ENCODE measurements at places on chromosomes 7 and 10.

- no peak for DNase-seq
Measured at GRCh38 chr7:68544851-68545250, 1053.4 kb upstream of the AUTS2 start.

GRCh38 chr10:98446151-98446660 is 529 bp downstream of the HPS1 start:
- DNase-seq: peak; percentile 52

DNA sequence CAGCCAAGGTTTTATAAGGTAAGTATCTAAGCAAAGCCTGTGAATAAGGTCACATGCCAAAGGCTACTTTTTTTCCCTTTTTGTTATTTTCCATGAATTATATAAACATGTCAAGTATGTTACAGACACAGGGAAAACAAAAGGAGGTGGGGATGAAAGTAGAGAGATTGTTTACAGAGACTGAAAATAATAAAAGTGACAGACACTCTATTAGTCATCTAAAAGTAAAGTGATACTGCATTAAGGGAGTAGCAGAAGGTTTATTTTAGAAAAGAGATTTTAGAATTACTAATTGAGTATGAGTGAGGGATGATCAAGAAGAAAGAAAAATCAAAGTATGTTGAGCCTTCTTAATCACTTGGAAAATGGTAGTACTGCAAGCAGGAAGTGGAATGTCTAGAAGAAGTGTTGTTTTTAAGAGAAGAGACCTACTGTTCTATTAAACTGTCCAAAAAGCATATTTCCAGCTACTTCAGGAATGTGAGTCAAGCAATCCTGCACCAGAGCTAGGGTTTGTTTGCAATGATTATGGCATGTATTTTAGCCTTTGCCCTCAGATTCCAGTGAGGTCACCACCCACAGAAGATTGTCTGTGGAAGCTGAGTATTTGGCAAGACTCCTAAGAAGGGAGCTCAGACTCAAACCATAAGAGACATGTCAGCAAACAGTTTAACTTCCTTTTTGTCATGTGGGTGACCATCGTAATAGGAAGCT is 177.9 kb upstream of the PLXDC2 start:
- peak; percentile 95 for DNase-seq

- DNase-seq: no peak
Measured at GRCh38 chr10:110833941-110834628, 37.6 kb upstream of the PDCD4 start.

DNA sequence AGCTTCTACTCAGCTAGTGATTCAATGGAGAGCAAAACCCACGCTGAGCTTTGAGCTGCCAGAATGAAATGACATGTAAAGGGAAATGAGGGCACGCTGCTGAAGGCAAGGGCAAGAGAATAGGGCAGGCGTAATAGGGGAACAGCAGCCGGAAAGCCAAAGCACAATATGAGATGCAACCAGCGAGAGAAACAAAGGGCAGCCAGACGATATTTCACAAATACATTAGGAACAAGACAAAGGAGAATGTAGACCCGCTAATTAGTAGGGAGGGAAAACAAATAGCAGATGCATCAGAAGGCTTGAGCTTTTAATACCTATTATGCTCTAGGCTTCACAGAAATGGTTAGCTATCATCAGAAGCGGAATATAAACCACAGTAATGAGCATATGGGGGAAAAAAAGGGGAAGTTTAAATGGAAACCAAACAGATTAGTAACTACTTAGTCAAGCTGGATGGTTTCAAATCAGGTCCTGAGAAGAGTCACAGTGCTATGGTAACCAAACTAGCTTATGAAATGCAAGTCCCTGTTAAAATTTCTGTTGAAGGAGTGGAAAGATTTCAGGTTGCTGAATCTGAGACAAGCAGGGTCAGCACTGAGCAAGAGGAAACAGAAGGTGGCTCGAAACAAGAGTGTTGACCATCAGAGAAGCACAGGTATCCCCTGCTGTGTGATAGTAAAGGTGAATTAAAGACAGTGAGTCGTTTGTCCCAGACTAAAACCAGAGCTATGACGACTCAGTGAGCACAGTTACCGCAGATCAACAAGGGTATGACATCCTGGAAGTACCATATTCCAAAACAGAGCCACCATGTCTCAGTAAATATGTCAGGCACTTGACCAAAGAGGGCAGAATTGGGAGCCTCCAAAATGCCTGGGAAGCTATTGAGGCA is 496.9 kb upstream of the CELF2 start:
- DNase-seq: no peak

- peak; percentile 93 for DNase-seq
Measured at GRCh38 chr7:121544726-121545125, 148.6 kb upstream of the FAM3C start.

- DNase-seq: peak; percentile 39
Measured at GRCh38 chr7:79199266-79199665, 254.2 kb downstream of the MAGI2 start.

DNA sequence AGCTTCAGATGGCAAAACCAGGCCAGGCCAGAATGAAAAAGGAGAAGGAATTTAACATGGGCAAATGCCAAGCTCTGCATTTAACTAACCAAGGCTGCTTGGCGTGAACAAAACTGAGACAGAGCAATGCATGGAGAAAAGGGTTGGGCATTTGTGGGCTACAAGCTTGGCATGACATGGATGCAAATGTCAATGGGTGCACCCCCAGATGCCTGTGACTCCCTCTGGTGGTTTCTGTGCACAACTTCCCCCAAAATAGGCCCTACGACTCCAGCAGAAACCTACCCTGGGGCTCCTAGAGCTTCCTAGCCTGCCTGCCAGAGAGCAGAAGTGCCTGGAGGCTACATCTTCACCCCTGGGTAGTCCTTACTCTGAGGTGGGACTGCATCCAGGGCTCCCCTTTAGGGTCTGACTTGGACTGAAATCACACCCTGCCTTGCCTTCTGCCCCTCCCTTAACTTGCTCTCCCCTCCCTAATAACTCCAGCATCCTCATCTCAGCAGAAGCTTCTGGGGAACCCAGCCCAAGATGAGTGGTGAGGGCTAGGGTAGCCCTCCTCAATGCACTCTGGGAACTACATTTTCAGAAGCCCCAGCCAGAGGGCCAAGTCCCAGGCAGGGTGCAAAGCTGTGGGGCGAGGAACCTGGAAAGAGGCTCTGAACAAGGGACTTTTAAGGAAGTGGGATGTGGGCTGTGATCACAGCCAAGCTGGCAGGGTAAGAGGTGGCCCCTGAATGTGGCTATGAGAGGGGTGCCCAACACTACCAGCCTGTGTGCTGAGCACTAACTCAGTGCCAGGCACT is 11.3 kb downstream of the GPRIN2 start:
- peak; percentile 54 for DNase-seq

GRCh38 chr7:102431617-102432298 is 1.6 kb upstream of the ORAI2 start:
- peak; percentile 22 for DNase-seq

- no peak for DNase-seq
Measured at GRCh38 chr7:97499204-97499603, 232.7 kb upstream of the TAC1 start.
